ENCODE measurements at places on chromosomes 3 and 15.

- no peak for DNase-seq
These were observed 33.0 kb upstream of the DENND4A start for GRCh38 chr15:65824941-65825544.

GRCh38 chr15:95171564-95171963 lies 940.2 kb downstream of the MCTP2 start:
- DNase-seq, result no peak

DNA sequence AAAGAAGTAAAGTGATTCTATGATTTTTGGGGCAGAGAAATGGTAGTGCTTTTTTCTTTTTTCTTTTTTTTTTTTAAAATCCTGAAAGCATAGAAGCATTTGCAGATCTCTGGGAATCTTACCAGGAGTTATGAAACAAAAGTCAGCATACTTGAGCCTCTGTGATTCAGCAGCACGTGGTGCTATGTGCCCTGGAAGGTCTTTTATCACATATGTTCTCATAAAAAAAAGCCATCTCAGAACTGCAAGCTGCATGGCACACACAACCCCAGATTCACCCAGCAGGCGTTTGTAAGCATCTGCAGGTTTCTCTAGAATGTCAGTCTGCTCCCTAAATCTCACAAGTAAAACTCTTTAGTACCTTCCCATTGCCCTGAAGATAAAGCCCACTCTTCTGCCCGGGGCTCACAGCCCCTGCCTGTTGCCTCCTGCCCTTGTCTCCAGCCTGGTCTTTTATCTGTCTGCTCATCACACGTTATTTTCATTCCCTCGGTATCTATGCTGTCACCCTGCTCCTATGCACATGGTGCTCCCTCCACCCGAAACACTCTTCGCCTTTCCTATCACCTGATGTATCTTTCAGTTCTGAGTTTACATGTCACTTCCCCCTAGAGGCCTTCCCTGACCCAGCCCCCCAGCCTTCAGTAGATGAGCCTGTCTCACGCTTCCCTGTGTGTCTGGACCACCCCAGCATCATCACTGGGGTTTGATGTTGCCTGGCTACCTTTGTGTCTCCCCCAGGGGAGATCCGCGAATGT lies 72.4 kb downstream of the CHDH start:
- DNase-seq, result peak; percentile 78

GRCh38 chr3:66428733-66429132 lies 72.1 kb downstream of the LRIG1 start:
- DNase-seq, result peak; percentile 96

DNA sequence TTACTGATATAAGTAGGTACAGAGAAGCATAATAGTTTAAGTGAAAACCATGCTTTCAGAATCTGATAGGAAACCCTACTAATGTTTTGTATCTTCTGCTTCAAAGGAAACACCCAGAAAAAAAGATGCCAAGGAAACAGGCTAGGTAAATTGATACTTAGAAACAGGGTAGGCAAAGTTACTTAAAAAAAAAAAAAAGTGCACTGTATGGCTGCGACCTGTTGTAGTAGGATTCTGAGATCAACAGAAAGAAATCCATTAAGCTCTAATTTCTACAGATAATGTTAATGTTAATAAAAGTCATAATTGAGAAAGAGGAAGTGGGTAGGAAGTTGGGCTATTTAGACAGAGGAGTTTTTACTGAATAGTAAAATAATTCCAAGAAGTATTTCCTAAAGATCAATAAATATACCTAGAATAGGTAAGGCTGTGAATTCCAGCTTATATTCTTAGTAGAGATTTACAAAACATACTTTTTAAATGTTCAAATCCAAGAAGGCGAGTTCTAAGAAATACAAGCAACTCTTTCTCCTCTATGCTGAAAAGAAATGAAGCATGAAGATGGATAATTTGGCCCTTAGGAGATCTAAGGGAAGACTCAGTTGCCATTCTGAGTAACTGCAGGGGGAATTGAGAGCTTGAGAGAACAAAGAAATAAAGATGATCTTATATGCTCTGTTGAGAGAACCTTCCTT lies 24.1 kb upstream of the STT3B start:
- no peak for DNase-seq

DNA sequence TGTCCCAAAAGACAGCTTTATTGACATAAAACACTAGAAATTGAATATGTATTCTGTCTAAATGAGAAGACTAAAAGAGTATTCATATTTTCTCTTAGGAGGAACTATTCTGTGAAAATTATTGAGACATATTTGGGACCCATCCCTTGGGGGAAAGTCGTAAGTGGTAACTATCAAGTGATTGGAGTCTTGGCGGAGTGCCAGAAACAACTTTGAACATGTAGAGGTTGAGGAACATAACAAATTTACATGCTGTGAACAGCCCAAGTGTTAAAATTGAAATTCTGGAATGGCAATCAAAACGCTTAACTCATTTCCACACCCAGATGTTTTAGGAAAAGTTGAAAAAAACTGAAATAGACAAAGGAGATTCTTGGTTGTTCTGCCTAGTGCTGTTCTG lies 1034.6 kb downstream of the NSUN3 start:
- no peak for DNase-seq

DNA sequence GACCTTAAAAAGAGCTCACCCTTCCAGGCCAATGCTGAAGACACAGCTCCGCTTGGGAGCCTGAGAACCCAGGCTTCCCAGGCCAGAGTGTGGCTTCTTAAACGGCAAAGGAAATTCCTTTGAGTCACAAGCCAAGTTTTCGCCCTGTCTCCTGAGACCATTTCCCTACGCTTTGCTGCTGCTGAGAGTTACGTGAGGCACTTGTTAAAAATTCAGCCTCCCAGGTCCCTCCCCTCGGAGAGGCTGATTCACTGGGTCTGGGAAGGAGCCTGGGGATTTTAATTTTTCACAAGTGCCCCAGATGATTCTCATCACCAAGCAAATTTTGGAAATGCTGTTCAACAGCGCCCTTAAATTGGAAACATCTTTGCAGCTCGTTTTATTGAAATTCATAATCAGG lies 25.5 kb downstream of the RLBP1 start:
- DNase-seq, result peak; percentile 36

DNA sequence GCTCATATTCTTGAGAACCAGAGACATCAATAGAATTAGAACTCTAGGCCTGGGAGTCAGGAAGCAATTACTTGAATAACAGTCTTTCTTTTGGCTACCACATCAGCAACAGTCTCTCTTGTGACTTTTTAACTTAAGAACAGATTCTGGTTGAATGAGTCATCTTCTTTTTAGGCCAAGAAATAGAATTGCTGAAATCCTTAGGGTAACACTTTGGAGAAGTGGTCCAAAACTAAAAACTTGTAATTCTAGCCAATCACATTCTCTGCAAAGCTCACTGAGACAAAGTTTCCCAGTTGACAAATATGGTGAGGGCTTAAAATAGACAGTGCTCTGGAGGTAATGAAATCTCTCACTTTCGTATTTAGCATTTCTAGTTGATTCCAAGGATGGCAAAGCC lies 238.0 kb downstream of the SHOX2 start:
- peak; percentile 80 for DNase-seq

GRCh38 chr3:44236485-44236908 lies 5.2 kb upstream of the TOPAZ1 start:
- DNase-seq, result no peak

- no peak for DNase-seq
These were observed 86.5 kb downstream of the AQR start for GRCh38 chr15:34883042-34883441.

- DNase-seq, result no peak
These were observed 244.9 kb downstream of the FGF12 start for GRCh38 chr3:192482391-192482790.

GRCh38 chr15:51681303-51681963 lies at the start of gene SCG3:
SCG3 (plus strand) TSS chr15:51681503; CDS start chr15:51681756, 253 bp downstream.
- peak; percentile 29 for DNase-seq

DNA sequence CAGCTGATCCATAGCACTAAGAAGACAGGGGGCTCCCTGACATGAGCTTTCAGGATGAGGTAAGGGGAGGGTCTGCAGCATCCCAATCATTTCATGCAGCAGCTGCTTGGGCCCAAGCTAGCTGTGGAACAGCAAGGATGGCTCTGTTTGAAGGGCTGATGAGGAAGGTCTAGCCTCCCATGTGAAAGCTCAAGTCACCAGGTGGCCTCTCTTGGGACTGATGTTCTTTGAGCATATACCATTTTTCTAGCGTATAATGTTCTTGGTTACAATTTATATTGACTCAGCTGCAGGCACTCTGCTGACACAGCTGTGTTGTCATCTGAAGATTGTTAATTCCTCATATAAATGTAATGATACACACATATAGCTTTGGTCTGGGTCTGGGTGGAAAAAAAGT lies 87.0 kb downstream of the CD200R1L start:
- DNase-seq, result no peak

GRCh38 chr3:184261854-184262763 lies 756 bp upstream of the CAMK2N2 start:
- DNase-seq, result no peak

DNA sequence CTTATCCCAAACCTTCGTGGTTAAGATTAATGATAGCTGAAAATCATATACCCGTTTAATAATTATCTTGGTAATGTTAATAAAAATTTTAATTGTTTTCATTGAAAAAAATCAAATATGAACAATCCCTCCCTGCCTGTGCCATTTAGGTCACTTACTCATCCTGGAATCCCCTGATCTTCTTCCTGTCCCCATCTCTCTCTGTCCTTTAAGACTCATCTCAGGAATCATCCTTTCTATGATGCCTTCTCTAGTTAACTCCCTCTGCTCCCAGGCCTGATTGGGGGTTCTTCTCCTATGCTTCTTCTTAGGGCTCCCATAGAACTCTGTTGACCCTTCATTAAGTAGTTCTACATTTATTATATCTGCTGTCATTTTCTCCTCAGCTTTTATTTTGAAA lies 91.6 kb downstream of the MBNL1 start:
- DNase-seq, result no peak

- no peak for DNase-seq
These were observed 46.3 kb upstream of the GCNT3 start for GRCh38 chr15:59565299-59565698.

GRCh38 chr3:135513106-135514059 lies 452.1 kb upstream of the PPP2R3A start:
- DNase-seq, result peak; percentile 15

DNA sequence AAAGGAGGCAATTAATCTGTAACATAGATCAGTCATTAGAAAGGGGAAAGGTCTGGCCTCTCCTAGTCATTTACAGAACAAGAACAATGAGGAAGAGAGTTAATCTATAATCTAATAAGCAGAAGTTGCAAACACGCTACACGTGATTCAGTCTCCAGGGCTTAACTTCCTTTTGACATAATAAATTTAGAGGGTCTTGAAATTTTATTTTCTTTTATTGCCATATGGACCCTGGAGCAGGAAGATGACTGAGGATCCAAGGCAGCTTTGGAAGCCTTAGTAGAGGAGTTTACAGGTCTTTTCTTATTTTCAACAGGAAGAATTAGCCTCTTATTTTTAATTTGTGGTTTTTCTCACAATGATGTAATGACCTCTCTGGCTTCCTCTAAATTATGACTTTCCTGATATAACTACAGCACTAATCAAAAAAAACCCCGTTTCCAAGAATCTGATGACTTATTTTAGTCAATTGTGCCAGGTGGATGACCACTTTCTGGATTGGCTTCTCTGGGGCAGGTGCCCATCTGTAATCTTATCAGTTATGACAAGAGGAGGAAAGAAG lies 32.2 kb downstream of the ADGRG7 start:
- no peak for DNase-seq

- peak; percentile 5 for DNase-seq
These were observed 91.1 kb downstream of the TRIM42 start for GRCh38 chr3:140768941-140769340.

DNA sequence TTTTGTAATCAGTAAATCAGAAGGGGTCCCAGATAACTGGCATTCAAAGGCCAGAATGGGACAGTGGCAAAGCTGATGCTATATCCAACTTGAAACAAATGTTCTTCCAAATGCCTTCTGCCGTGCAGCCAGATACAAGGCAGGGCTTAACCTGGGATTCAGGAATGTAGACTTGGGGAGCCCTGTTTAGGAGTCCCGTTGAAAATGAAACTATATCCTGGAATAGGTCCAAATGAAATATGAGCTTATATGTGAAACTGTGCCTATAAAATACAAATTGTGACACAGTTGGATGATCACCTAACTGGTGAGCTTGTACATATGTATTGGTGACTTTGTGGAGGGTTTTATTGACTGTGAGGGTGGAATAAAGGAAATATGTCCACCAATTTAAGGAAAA lies 28.7 kb downstream of the FRMD4B start:
- no peak for DNase-seq

- no peak for DNase-seq
These were observed 4.8 kb downstream of the RASGRP1 start for GRCh38 chr15:38559636-38560307.

- DNase-seq, result no peak
These were observed 155.6 kb downstream of the MEGF11 start for GRCh38 chr15:66098022-66098363.

DNA sequence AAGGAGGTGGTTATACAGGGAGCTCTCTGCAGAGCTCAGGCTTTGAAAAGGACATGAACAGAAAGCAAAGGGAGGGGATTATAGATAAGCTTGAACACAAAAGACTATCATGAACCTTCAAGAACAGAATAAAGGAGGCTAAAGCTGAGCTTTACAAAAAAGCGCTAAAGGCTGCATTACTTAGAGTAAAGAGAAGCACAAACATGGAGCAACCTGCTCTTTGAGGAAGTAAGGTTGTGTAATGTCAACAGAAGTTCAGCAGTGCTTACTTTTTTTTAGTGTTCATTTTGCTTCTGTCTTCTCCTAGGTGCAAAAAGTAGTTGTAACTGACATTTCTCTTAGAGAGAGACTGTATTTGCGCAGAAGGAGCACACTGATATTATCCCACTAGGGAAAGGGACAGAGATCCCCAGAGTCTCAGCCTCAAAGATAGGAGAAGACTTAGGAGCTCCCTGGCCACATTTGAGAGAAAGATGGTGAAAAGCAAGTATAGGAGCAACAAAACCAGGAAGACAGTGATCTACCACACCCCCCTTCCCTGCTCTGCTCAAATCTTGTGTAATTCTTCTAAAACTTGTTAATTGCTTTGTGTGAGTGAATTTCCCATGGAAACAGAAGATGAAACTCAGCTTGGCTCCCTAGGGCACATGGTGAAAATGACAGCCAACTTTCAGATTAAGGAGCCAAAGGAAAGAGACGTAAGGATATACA lies 54.7 kb downstream of the QTRT2 start:
- no peak for DNase-seq

- DNase-seq, result no peak
These were observed 289.1 kb downstream of the TIGIT start for GRCh38 chr3:114582929-114583328.

- DNase-seq, result no peak
These were observed 4.5 kb upstream of the SCG5 start for GRCh38 chr15:32636908-32637567.

DNA sequence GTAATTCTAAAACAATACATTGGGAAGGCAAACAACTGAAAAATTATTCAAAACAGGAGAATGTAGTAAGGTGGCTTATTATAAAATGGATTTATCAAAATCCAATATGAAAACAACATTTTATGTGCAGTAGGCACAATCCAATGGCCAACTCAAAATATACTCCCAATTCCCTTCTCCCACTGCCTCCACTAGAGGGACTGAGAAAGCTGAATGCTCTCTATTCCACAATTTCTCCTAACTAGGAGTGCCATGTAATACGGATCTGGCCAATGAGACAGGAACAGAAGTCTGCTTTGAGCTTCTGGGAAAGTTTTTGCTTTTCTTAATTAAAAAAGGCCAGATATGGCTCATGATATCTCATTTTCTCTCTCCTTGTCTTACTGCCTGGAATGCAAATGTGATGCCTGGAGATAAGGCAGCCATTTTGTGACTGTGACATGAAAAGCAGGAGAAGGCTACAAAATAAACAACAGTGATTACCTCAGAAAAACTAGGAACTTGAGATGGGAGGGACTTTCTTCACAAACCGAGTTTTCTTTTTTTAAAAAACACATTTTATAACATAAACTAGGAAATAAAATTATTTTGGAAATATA lies 18.8 kb upstream of the VGLL4 start:
- no peak for DNase-seq

Measured in fibroblast of skin of left quadriceps (primary cell).